ENCODE measurements at places on chromosomes 1 and 21. TPM values are rescaled to one million over a fixed set of nuclear protein-coding genes. Genes with fewer than 3 reads are reported as not detected.

The ESRRG gene
- under 0.01 TPM for total RNA-seq

The BMP8A gene
- not detected for total RNA-seq

The RHBDL2 gene
- total RNA-seq, result 0.79 TPM

The SIPA1L2 gene
- 6.0 TPM for total RNA-seq

The EPHB2 gene
- total RNA-seq, result 37.2 TPM

The JAM2 gene
- total RNA-seq, result 1.4 TPM

The FGGY gene
- 32.2 TPM for total RNA-seq

The KLHDC9 gene
- total RNA-seq, result 2.3 TPM

The PRKCZ gene
- 8.5 TPM for total RNA-seq

The TRPM2 gene
- under 0.01 TPM for total RNA-seq

The CCDC17 gene
- total RNA-seq, result 0.79 TPM

The FAM72C gene
- total RNA-seq, result 0.09 TPM

The MIXL1 gene
- total RNA-seq, result not detected

The GPR25 gene
- not detected for total RNA-seq

The PRRX1 gene
- total RNA-seq, result 134 TPM

The EPHA8 gene
- not detected for total RNA-seq

The SCCPDH gene
- total RNA-seq, result 45.2 TPM

The CD34 gene
- total RNA-seq, result 0.16 TPM

The S100A9 gene
- total RNA-seq, result 2.5 TPM
